Endodermal cell (in vitro differentiated cells): ENCODE measurements at places on chromosomes 13 and 19. TPM values are rescaled to one million over a fixed set of nuclear protein-coding genes. Genes with fewer than 3 reads are reported as not detected.

CCDC159 gene
- 15.2 to 18.8 TPM (median 16.7 TPM) in 3 replicates for total RNA-seq

ASPDH gene
- not detected in 3 replicates for total RNA-seq

DNA sequence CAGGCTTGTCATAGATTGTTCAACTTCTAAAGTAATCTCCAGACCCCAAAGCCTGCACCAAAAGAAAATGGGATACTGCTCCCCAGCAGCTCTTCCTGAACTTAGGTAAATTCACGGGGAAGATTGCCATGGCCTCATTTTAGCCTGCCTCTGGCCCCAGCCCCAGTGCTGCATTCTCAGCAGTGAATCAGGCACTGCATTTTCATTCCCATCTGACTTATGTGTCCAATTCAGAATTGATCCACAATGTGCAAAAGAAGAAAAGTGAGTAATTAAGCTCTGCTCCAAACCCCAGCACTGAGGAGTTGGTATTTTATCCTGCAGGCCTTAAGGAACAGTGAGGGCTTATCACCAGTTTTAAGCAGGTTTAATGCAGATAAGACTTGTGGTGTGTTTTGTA is 176.4 kb downstream of the KCTD12 start:
- H3K4me1 ChIP-seq: peaks cover 4% of the 10 kb centered on the region
- no peak for DNase-seq
- peaks cover 22% of the 10 kb centered on the region for H3K27me3 ChIP-seq
- H3K4me3 ChIP-seq: no peak overlapping the region

DNA sequence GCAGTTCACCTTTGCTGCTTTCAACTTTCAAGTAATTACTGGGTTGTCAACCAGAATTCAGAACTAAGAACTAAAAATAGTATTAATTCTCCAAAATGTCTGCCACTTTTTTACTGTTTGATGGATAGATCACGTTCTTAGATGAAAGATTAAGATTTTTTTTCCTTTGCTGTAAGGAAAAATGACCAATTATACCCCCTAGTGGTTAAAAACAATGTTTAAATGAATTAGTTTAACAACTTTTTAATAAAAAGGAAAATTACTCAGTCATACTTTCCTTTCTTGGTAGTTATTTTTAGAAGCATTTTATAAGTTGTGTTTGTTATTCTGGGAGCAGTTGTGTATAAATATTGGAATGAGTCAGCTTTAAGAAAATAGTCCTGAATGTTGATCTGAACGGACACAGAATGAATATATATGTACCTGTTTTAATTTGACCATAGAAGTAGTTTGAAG is 4.6 kb downstream of the TM9SF2 start:
- H3K36me3 ChIP-seq: peaks cover 40% of the 10 kb centered on the region
- no peak for DNase-seq
- no peak overlapping the region for H3K4me3 ChIP-seq
- H3K27ac ChIP-seq: no peak overlapping the region
- H3K4me1 ChIP-seq: peaks cover 5% of the 10 kb centered on the region

GRCh38 chr13:92901739-92902138 is 324.9 kb upstream of the GPC6 start:
- no peaks in the 10 kb centered on the region for H3K4me1 ChIP-seq
- H3K36me3 ChIP-seq: no peaks in the 10 kb centered on the region
- no peak overlapping the region for H3K27ac ChIP-seq
- no peak for DNase-seq

CFD gene
- 0.66 and 1.1 TPM in 2 replicates for total RNA-seq

GRCh38 chr19:3338541-3339181 is 27.7 kb upstream of the NFIC start:
- H3K4me1 ChIP-seq: no peaks in the 10 kb centered on the region
- no peak overlapping the region for H3K27ac ChIP-seq
- no peaks in the 10 kb centered on the region for H3K27me3 ChIP-seq
- no peak for DNase-seq
- H3K4me3 ChIP-seq: no peak overlapping the region
